ENCODE measurements at places on chromosomes 4 and X.
A peak's percentile ranks its signal among the peaks of the same experiment; 100 is the strongest.

GRCh38 chr4:128715616-128716015, 93.9 kb upstream of the JADE1 start:
- peak; percentile 45 for DNase-seq

DNA sequence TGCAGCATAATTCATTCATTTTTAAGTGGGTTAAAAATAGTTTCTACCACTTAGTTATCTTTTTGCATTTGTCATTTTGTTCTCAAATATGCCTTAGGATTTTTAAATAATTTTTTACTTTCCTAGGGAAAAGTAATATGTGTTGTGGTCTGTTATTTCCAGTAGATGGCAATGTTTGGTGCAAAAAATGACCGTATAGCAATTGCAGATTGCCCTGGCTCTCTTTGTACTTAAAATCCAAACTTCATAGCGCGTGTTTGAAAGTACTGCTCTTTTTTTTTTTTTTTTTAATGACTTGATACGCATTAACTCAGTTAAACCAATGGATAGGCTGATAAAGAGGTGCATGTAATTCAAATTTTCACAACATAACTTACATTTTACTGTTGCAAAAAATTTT, 74.4 kb upstream of the RBMX start:
- DNase-seq: peak; percentile 44

DNA sequence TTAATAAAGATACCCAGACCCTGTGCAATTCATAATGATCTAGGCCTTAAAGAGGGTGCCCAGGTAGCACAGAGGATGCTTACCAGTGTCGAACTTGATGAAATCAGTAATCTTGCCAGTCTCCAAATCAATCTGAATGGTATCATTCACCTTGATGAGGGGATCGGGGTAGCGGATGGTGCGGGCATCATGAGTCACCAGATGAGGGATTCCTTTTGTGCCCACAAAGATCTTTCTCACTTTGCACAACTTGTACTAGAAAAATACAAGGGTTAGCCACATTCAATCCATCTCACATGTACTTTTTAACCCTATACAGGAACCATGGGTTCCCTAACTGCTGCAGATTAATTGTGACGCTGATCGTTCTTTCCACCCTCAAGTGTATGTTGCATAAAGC, 3.3 kb downstream of the RPS4X start:
- peak; percentile 13 for DNase-seq

GRCh38 chr4:86910820-86911684, 18.8 kb upstream of the C4orf36 start:
- DNase-seq: no peak

DNA sequence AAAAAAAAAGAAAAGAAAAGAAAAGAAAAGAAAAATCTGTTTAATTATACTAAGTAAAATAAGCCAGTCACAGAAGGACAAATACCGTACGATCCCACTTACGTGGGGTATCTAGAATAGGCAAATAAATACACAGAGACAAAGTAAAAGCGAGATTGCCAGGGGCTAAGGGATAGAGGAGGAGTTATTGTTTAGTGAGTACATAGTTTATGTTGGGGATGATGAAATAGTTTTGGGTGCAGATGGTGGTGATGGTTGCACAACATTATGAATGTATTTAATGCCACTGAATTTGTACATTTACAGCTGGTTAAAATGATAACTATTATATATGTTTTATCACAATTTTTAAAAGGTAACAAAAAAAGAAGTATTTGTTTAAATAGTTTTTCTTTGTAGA, 7.1 kb downstream of the CA5B start:
- DNase-seq: no peak

DNA sequence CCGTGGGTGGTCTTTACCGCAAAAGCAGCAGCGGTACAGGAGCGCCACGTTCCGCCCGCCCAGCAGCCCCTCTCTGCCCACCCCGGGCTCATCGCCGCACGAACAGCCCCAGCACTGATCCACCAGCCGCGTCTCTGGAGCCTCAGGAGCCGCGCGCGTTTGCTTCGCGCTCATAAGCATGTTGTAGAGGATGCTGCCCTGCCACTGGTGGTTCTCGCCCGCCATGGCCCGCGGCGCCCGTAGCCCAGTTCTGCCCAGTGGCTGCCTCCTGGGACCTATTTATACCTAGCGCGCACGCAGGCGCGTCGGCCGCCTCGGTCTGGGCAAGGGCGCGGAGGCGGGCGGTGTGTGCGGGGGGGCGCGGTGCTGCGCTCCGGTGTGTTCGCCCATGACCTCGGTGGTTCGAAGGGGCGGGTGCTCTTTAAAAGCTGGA, at the start of gene NR0B1:
NR0B1 (minus strand) TSS at position 252 of the 433 bp plus-strand sequence; CDS start at position 225, 27 bp downstream.
- no peak for DNase-seq

DNA sequence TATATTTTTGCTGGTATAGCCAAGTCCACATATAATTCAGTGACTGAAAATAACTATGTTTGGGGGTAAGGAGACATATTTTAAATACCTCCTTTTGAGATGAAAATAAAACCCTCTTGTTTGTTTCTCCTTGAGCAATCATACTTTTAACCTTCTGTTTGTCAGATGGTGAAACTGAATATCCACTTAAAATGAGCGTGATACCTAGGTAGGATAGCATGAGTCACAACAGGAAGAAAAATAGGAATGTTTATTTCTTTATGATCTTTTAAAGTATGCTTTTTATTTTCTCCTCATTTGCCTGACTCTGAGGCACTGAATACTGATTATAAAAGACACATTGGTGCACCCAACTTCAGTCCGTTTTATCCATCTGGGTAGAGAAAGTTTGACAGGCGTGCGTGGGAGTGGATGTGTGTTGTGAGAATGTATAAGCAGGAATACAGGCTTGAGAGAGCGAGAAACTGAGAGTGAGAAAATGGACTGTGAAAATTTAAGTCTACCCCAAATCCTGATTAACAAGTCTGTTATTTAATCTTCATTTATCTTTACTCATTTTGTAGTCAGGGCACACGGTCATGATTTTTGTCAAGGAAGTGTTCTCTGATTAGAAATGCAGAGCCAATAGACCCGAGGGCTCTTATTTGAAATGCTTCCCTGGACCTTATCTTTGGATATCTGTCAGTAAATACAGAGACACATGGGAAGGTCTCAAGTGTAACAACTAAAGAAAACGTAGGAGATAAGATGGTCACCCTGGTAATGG, 62.1 kb upstream of the ANTXR2 start:
- DNase-seq: peak; percentile 17

DNA sequence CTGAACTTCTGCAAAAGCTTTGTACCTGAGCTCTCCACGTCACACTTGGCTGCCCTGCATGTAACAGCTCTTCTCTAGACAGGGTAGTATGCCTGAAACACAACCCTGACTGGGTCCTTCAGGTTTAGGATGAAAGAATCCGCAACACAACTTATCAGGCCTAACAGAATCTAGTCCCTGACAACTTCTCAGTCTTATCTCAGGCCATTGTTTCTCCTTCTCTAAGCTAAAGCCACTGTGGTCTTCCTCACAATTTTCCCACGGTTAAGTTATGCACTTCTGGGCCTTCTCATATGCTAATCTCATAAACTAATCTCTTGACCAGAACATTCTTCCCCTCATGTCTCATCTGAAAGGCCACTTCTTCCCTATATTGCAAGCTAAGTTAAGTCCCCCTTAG, 10.8 kb upstream of the TMPRSS11B start:
- no peak for DNase-seq

DNA sequence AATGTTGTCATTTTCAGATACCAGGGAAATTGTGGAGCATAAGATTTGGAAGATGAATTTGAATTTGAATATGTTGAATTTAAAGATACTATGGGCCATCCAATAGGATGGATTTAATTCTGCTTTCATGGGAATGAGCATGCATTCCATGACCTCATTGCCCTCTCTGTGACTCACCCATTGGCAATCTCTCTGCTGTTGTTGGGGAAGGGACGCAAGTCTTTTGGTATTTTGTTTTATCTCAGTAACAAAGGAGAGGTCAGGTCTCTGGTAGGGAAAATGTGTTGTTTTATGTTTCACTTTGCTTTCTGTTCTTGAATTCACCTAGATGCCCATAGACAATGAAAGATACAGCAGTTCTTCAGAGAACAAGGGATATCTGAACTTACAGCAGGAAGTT, 42.1 kb upstream of the MAGEA4 start:
- DNase-seq: peak; percentile 84

- DNase-seq: no peak
Observed at GRCh38 chr4:106414366-106414765, 45.8 kb upstream of the GIMD1 start.

DNA sequence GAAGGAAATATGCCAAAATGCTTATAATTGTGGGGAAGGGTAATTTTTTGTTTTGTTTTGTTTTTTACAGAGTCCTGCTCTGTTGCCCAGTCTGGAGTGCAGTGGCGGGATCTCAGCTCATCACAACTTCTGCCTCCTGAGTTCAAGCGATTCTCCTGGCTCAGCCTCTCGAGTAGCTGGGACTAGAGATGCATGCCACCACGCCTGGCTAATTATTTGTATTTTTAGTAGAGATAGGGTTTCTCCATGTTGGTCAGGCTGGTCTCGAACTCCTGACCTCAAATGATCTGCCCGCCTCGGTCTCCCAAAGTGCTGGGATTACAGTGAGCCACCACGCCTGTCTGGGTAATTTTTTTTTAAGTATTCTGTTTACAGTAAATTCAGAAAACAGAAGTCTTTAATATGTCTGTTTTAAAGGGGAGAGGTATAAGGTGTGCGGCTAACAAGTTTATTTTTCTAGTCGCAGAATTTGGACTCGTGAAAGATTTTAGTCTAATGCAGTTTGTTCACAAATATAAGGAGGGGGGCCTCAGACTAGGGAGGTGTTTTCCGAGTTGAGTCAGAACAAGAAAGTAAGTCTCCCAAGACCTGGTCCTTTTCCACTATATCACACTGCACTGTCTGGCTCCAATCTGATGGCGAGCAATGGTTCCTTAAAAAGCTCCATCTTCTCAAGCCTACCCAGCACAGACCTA, 1.5 kb downstream of the ACSL1 start:
- DNase-seq: no peak

DNA sequence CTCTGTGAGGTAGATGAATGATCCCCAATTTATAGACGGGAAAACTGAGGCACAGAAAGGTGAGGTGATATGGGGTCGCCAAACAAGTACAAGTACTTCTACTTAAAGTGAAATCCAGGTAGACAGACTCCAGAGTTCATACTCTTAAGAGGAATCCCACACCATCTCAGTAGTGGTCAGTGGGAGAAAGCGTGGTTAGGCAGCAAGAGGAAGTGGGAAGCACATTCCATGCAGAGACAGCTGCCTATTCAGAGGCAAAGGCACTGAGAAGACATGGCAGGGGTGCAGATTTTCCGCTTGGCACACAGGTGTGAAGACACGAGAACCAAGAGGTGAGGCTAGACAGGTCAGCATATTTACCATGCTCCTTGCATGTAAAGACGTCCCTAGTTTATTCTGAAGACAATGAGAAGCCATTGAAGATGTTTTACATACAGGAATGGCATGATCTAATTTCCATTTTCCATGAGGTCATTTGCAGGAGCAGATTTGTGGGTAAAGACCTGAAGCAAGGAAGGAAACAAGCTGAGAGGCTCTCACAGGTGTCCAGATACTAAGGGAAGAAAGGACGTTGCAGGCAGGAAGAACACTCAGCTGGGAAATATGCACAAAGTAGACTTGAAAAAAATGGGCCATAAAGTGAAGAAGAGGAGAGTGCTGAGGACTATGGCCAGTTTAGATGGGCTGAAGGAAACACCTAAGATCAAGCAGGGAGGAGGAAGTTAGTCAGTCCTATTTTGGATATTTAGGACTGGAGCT, 17.3 kb upstream of the CLNK start:
- peak; percentile 38 for DNase-seq

- DNase-seq: no peak
Observed at GRCh38 chrX:16855363-16856075, 14.6 kb downstream of the RBBP7 start.

DNA sequence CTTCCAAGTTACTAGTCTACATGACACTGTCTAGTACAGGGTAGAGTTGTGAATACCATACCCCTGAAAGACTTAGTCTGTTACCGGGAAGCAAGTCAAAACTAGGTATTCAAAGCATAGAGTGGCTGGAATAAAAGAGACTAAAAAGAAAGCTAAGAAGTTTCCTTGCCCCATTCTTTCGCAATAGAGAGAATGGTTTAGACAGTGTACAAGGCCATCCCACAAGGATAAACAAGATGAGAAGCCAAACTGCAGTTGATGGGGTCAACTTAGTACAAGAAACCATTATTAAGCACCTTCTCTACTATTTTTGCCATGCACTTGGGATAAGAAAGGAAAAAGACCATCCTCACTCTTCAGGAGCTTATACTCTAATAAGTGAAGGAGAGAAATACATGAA, 30.3 kb downstream of the AMMECR1 start:
- no peak for DNase-seq

DNA sequence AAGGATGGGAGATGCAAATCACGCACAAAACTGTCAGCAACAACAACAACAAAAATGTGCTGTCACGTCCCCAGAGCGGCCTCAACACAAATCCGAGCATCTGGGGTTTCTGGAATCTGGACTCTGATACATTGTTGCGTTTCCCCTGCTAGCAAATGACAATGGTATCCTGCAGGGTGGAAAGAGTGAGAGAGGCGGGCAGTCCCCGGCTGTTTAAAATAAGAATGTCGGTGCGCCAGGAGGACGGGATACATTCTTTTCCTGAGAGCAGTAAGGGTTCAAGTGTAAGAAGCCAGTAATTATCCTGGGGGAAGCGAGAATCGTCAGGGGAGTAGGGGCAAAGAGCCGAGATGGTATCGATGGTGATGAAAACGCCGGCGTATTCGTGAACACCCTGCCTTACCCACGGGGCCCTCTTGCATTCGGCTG, 310.2 kb downstream of the ASMT start:
- no peak for DNase-seq

DNA sequence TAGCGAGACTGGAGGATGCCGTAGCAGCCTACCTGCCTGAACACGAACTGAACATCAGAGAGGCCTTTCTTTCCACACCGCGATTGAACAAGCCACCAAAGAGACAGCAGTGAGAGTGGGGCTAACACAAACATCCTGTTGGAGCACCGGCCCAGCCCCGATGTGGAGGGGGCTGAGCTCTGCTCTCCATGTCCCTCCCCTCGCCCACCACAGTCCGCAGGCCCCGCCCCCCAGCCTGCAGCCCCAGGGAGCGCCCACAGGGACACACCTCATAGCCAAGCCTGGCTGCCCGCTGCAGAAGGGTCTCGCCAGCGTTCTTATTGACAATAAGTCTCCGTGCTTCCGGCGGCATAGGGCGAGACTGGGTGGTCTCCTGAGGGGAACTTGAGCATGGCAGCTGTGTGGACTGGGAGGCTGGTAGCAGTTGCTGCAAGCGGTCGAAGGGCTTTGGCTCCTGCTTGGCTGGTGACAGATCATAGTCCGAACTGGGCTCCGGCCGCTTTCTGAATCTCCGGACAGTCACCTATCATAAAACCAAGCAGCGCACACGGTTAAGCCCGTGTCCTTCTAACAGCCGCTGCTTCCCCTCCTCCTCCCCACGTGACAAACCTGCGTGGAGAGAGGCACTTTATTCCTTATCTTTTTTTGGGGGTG, 35.8 kb downstream of the BCOR start:
- DNase-seq: no peak
